ENCODE measurements at places on chromosomes 5 and 9. TPM values are rescaled to one million over a fixed set of nuclear protein-coding genes. Genes with fewer than 3 reads are reported as not detected.
A peak's percentile ranks its signal among the peaks of the same experiment; 100 is the strongest.

GRCh38 chr5:167147879-167148278 is 1143.6 kb upstream of the WWC1 start:
- DNase-seq, result no peak

- DNase-seq, result no peak
These were observed 26.6 kb downstream of the LAMC3 start for GRCh38 chr9:131035548-131035947.

DNA sequence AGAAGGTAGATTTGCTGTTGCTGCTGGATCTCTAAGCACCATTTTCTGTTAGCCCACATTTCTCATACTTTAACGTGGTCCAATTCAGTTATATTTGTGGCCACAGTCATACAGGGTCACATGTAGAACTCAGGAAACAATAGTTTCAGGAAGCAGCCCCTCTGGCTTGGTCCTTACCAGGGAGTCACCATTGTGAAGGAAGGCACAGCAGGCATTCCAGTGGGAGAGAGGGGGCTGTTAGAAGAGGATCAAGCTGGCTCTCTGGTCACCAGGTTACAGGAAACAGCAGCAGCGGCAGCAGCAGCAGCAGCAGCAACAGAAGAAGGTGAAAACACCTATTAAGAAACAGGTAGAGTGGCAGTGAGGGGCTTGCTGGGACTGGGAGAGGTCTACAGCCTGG is 14.5 kb downstream of the C9orf43 start:
- DNase-seq, result no peak

DNA sequence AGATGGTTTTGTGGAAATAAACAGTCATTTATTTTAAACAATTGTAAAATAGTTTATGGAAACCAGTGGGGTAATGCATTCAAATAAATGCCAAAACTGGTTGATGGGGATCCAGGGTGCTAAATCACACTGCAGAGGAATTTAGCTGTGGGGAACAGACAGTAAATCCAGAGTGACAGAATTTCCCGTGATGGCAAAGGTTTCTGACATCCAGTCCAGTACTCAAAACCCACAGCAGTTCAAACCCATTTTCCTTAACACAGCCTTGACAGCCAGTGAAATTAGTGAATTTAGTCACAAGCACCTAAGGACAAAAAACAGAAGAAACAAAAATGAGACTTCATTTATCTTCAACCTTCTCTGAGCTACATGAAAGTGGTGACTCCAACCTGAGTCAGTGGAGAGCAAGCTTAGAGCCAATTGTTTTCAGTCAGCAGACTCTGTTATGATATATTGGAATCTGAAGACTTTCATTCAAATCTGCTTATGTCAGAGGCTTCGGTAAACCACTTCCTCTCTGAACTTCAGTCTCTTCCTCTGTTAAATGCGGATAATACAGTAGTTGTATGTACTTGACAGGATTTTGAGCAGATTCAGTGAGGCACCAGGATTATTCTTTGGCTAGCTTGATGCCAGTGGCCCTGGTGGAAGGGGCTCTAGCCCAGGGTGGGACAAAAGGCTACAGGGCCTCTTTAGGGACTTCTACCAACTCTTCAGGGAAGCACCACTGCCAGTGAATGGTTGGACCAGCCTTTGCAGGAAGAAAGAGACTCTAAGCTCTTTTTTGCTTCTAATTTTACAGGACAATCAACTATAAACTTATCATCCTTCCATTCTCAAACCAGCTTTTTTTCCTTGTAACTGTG is 185.3 kb downstream of the MAPKAP1 start:
- DNase-seq, result peak; percentile 23

- DNase-seq, result no peak
These were observed 581.4 kb downstream of the RAB3C start for GRCh38 chr5:59164041-59164830.

DNA sequence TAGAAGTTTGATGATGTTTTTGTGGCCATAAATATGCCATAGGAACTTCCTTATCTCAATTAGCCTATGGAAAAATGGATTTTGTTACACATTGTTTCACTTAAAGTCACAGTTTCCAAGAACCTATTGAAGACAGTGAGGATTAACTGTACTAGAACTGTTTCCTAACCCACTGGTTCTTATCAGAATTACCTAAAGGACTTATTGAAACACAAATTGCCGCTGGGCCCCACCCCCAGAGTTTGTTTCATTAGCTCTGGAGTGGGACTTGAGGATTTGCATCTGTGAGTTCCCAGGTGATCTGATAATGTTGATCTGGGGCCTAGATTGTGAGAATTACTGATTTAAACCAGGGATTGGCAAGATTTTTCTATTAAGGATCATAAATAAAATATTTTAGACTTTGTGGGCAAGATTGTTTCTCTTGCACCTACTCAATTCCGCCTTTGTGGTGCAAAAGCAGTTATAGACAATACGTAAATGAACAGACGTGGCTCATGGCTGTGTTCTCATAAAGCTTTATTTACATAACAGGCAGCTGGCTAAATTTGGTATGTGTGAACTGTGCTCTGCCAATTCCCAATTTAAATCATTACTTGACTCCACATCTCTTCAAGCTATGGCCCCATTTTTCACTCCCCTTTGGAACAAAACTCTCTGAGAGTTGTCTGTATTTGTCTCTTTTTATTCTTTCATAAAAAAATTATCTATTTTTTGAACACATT is 9.3 kb downstream of the JAK2 start:
- no peak for DNase-seq

DNA sequence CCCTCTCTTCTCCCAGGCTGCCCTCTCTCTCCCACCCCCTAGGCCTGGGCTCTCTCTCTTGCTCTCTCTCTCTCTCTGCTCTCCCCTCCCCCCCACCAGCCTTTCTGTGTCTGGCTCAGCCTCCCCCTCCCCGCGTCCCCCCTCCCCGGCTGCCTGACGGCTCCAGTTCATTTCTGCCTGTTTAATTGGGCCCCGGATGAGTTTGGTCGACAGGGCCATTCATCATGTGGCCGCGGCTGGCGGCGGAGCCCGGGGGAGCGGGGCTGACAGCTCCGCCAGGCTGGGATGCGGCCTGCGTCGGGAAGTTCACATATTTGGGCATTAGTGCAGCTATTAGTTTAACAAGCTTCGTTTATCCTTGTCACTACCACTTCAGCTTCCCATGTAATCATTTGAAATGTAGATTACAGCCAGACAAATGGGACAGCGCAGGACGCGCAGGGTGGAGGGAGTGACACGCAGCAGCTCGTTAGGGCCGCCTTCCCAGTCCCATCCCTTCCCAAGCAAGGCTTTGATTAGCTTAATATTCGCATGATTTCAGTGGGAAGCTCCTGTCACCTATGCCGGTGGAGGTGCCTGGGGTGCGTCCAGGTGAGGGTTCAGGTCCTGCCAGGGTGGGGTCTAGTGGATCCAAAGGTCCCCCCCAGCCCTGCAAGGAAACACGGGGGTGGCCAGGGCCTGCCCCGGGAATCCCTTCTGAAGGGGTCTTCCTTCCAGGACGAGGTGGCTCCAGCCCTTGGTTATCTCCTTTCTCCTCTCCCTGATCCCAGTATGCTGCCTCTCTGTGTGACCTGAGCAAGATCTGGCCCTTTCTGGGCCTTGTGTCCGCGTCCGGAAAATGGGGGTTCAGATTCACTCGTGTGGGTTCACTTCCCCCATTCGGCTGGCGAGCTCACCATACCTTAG is 214.8 kb downstream of the PAX5 start:
- no peak for DNase-seq

The ANKRD31 gene
- 0.76 TPM for total RNA-seq
